ENCODE measurements at places on chromosomes 12 and 14.

GRCh38 chr12:95312656-95313055, 95.0 kb downstream of the VEZT start:
- DNase-seq: no peak

DNA sequence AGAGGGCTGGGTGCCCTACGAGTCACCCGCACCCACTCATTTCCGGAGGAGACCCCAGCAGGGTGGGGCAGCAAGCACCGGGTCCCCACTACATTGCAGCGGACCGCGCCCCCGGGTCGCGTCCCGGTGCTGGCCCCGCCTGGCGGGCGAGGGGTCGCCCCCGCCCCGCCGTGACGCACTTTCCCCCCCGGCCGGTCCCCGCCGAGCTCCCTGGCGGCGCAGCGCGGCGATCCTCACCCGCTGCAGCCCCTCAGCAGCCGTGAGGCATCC, 106.1 kb downstream of the PRICKLE1 start:
- no peak for DNase-seq

DNA sequence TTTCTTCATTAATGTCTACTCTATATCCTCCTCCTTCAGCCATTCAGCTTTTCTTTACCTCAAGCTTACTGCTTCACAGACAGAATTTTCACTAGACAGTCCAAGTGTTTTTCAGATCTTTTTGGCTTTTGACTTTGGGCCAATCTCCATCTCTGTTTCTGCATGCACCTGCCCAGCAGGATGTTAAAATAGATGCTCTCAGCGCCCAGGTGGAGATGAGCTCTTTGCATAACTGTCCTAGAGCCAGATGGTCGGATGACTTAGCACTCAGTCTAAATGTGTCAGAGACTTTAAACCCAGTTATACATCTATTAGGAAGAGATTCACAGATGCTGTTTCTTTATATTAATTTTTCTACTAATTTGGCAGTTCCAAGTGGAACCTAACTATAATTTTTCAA, 80.3 kb upstream of the SSTR1 start:
- DNase-seq: no peak

DNA sequence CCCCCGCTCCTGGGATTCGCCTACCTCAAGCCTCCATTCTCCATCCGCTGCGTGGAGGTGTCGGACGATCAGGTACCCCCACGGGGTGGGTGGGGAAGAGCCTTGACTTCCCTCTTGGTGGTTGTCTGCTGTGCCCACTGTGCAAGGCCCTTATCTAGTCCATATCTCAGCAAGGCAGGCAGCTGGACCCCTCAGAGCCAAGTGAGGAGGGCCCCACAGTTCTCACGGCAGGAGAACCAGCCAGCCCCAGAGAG, 39.9 kb downstream of the MMAB start:
- DNase-seq: no peak

- DNase-seq: no peak
Observed at GRCh38 chr14:77204459-77204771, 22.8 kb downstream of the TMEM63C start.

DNA sequence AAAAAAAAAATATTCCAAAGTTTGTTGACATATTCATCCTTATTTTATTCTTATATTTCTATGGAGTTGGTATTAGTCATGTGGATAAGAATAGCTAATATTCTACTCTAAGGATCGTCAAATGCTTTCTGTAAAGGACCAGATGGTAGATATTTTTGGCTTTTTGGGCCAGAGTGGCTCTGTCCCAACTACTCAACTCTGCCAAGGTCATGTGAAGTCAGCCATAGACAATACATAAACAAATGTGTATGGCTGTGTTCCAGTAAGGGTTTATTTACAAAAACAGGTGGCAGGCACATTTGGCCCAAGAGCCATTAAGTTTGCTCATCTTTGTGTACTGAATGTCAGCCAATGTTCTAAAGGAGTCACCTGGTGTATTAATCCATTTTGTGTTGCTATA, 131.8 kb downstream of the TBX5 start:
- no peak for DNase-seq

DNA sequence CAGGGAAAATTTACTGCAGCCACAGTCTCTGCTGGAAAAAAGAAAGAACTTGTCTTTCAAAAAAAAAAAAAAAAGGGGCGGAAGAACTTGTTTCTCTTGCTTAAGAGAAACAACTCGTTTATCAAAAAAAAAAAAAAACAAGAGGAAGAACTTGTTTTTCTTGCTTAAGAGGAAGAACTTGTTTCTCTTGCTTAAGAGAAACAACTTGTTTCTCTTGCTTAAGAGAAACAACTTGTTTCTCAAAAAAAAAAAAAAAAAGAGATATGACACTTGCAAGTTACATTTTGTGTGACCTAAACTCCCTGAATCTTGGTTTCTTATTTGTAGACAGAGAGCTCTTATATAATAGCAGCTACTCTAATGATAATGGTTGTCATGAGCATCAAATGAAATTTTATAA, 44.7 kb upstream of the USP15 start:
- DNase-seq: no peak

GRCh38 chr12:104360983-104361707, 57.6 kb downstream of the EID3 start:
- DNase-seq: no peak

DNA sequence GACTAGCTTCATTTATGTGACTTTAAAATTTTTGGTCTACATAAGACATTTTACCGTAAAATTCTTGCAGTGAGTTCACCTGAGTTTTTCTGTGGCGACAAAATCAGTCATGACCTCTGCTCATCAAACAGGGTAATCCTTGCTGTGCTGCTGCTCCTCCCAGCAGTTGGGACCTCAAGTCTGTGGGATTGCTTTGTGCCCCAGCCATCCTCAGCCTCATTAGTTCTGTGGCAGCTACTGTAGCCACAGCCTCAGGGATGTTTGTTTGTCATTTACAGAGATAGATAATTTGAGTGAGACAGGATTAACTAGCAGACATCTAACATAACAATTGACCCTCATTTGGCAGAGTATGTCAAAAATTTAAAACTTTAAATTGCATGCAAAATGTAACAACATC, 357.0 kb downstream of the PCNX1 start:
- no peak for DNase-seq

DNA sequence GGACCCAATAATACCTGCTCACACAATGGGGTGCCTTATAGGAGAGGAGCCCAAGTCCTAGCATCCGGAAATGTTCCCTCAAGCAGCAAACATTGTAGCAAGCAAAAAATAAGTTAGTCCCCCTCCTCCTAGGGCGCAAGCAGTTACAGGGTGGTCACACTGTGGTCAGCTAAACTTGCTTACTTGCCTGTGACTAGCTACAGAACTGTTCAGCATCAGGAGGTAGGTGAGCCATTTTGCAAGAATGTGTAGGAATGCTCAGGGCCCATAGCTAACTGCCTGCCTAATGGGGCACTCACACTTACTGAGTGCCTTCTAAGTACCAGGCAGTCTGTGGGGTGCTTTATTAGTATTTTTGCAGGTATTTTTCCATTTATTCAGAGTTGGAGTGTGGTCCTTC, 154.6 kb upstream of the GRIN2B start:
- no peak for DNase-seq

- DNase-seq: no peak
Observed at GRCh38 chr12:96063046-96063445, 27.7 kb upstream of the LTA4H start.

DNA sequence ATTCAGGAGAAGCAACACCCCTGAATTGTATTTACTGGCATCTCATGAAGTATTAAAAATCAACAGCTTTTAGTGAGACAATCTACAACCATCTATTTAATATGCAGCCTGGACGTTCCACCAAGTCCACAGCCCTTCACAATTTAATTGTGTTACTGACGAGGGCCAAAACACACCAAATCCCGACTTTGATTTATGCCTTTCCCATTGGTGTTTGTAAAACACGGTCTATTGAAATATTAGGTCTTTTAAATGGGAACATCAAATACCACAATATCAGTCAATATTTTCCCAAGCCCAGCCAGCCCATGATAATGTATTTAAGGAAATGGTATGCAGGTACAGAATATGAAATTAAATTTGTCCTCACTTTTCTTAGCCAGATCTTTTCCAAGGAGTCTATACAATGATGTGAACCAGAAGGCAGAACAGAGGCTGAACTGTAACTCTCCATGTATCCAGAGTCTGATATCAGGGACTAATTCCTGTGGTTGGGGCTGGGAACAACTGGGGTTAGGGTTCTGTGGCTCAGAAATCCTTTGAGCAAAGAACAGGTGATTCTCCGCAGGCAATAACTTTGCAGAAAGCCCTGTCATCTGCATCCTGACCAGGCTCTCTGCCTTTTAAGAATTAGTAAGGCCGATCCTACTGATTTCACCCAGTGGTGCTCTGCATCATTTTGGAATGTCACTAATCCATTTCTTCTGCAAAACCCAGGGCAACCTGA, 179.3 kb upstream of the GZMB start:
- no peak for DNase-seq

GRCh38 chr12:12577786-12578185, 15.1 kb upstream of the DUSP16 start:
- DNase-seq: no peak

- no peak for DNase-seq
Observed at GRCh38 chr14:84323978-84324377, 1206.0 kb upstream of the FLRT2 start.

DNA sequence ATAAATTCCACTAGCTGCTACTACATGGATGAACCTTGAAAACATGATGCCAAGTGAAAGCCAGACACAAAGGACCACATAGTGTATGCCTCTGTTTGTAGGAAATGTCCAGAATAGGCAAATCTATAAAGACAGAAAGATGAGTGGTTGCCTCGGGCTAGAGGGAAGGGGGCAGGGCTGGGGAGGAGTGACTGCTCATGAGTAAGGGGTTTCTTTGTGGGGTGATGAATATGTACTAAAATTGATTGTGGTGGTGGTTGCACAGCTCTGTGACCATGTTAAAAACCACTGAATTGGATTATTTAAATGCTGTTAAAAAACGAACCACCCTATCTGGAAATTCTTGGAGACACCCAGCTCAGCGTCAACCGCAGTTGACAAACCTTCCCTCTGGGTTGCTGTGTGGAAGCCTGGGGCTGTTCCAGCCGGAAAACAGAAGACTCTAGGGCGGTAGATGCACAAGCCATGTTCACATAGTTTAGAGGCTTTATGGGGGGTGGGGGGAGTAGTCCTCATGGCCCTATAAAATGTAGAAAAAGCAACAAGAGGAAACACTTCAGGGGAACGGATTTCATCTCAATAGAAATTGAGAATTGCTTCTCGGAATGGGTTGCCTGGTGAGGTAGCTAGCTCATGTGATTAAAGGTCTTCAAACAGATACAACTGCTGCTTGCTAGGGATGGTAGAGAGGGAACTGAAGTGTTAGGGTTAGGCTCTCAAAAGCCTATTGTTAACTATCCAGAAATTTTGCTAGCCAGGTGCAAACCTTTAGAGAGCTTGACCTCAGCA, 29.4 kb downstream of the RIN3 start:
- DNase-seq: no peak

DNA sequence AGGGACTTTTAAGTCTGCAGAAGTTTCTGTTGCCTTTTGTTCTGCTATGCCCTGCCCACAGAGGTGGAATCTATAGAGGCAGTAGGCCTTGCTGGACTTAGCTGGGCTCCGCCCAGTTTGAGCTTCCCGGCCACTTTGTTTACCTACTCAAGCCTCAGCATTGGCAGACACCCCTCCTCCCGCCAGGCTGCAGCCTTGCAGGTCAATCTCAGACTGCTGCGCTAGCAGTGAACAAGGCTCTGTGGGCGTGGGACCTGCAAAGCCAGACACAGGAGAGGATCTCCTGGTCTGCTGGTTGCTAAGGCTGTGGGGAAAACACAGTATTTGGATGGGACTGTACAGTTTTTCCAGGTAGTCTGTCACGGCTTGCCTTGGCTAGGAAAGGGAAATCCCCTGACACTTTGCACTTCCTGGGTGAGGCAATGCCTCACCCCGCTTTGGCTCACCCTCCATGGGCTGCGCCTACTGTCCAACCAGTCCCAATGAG, 43.7 kb downstream of the CCDC59 start:
- no peak for DNase-seq

- no peak for DNase-seq
Observed at GRCh38 chr14:55043528-55043927, 7.9 kb upstream of the MAPK1IP1L start.

DNA sequence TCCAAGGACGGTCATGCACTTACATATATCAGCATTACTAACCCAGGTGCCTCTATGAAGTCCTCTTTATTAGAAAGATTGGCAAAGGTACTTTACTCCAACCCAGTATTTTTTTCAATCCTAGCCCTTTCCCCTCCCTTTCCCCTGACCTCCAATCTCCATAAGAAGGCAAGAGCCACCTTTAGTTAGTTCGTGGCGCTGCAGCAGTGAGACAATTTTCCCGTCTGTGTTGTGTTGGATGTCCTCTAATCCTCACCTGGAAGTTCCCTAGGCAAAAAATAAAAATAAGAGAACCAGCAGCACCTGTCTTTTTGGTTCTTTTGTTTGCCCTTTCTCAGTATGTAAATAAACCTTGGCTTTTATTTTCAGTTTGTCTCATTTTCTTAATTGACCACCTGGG, 439.6 kb upstream of the LRFN5 start:
- no peak for DNase-seq

DNA sequence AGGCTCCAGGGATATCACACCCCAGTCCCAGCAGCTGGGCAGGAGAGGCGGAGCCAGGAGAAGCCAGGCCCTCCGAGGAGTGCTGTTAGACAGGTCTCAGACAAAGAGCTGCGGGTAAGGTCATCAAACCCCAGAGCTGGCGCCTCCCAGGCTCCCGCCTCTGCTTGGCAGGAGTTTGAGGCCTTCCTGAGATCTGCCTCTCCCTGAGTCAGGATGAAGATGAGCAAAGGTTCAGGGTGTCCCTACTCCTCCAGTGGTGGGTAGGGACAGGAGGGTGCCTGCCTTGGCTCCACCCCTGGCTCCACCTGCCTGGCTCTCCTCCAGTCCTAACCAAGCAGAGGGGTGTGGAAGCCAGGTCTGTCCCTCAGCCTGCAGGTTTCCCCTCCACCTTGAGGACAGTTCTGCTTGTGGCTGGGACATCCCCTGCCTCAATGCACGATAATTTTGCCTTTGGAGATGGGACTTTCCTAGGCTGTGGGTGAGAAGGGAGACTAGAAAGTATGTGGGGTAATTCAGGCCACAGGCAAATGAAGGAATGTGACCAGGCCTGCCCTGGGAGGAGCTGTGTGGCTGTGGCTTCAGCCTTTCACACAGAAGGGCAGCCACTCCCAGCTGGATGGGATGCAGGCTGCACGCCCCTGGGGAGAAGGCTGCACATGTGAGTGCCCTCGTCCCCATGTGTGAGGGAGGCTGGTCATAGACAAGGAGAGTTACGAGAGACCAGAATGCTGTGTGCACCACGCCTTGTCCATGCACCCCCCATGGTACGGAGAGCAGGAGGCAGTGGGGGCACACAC, 2.2 kb downstream of the PLEKHG6 start:
- no peak for DNase-seq

- no peak for DNase-seq
Observed at GRCh38 chr14:77390188-77390587, 13.0 kb downstream of the SAMD15 start.

GRCh38 chr12:119877639-119877948, 474 bp upstream of the CIT start:
- DNase-seq: no peak

DNA sequence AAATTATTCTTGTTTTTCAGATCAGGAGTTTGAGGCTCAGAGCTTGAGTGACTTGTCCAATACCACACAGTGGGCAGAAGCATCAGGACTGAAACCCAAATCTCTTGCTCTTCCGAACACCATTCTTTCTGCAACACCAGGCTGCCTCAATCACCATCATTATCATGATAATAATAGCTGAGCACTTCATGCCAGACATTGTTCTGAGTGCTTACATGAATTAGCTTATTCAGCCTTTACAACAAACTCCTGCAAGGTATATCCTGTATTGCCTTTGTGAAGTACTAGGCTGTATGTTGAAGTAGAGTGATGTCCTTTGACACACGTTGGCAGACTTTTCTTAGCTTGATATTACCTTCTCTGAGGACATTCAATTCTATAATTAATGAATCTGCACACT, 257.4 kb upstream of the ATP2B1 start:
- DNase-seq: no peak
